ENCODE measurements at places on chromosomes 4 and X.

DNA sequence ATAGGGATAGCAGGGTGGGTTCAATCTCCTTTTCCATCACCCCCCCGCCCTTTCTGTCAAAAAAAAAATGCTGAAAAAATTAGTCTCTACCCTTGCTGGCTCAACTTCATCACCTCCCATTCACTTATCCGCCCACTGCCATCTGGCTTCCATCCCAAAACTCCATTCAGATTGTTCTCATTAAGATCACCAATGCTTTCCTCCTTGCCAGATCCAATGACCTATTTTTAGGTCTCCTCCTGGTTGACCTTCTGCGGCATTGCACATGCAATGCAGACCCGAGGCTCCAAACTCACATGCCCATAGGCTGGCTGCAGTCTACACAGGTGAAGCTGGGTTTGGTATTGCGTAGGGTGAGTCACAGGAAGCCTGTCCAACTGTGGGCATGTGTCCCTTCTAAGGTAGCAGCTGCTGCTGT is 21.1 kb upstream of the STIM2 start:
- no peak for DNase-seq

DNA sequence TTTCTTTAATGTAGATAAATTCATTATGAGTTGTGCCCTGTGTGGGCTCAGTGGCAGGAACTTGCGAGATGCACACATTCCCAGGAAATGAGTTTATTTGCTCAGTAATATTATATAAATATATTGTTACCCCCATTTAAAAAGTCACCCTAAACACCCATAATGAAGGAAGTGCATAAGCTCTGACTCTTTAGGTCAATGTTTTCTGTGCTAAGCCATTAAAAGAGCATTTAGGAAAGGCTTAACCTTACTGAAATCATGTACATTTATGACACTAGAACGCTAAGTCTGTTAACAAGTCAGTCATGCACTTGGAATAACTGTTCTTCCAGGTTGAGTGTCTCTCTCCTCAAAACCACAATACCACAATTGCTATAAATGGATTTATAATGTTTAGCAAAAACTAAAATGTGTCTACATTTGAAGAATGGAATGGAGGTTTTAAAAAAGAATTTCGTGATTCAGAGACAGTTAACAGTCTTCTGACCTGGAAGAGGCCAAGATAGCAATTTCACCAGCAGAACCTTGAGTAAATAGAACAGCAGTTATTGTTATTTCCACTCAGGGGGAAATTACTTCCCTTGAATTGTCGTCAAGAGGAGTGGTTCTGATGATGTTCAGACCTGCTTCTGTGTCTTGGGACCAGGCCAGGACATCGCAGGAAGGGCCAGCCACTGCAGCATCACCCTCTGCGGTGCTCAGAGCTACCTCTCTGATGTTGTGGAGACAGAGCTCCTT is 91.1 kb upstream of the VEGFC start:
- DNase-seq, result no peak

- DNase-seq, result no peak
Observed at GRCh38 chrX:22575161-22575845, 302.6 kb downstream of the CBLL2 start.

DNA sequence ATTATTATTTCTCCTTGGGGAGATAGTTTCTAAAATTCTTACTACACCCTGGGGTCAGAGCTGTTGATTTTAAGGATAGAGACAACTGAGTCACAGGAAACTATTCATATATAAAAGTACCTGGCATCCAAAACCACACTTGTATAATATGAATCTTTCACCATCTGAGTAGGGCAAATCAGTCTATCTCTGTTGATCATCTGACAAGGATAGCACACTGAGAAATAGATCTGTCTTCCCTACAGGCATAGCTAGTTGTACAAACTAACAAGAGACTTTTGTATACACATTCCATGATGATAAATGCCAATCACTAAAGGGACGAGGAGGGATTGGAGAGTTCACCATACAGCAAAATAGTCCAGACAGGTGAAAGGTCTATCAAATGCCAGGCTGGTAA is 30.0 kb downstream of the PKD2 start:
- no peak for DNase-seq

GRCh38 chr4:43103048-43103447 is 210.5 kb downstream of the GRXCR1 start:
- no peak for DNase-seq

DNA sequence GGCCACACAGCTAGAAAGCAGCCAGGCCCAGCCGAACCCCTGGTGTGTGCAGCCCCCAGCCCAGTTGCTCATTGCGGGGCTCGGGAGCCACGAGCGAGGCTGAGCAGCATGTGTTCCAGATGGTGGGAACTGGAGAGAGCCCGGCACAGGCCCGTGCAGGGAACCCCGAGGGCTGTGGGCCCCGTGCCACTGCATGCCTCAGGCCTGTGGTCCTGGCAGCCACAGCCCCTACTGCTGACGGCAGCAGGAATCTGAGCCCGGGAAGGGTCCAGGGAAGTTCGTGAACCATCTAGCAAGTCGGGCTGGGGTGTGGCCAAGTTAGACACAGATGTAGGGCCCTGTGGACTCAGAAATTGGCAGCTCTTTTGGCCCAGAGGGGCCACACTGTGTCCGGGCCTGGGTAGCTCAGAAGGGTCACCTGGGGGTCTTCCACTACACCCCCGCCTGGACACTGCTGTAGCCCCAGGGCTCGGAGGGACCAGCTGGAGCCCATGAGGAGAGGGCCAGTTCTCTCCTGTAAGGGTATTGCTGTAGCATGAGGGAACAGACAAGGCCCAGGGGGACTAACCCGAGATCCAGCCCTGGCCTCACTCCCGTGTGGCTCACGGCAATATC is 12.1 kb downstream of the HTRA3 start:
- DNase-seq, result no peak

DNA sequence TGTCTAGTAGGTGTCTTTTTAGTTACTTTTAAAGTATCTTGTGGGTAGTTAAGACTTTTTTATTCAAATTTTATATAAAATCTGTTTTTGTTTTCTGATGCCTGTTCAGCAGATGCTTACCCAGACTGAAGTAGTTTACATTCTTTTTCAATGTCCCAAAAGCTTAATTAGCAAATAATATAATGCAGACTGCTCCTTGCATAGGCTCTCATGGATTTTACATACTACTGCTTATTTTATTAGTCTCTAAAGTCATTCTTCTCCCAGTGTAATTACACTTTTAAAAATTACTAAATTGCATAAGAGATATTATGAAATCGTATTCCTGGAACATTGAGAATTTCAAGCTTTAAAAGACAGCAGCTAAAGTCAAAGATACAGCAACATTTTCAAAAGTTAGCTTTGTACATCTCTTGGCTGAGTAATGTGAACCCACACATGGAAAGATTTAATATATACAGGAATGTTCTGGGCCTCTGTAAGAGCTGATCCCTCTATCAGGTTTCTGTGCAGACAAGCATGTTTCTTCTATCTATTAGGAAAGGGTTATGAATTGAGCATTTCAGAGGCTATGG is 148.4 kb upstream of the SPRY1 start:
- DNase-seq, result no peak

GRCh38 chr4:54837576-54838140 is 179.9 kb downstream of the KIT start:
- DNase-seq, result no peak

DNA sequence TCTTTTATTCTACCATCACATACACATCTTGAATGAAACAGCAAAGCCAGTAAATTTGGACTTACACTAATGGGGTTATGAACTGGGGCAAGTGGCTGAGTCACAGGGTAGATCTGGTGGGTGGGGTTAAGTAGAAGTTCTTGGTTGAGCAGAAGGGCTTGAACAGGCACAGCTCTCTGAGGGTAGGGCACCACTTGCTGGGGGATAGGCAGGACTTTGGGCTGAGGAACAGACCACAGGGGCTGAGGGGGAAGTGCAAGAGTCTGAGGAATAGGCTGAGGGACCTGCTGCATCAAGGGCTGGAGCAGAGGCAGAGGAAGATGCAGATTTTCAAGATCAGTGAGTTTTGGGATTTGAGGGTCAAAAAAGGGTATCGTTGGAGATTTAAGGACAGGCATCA is 8.3 kb downstream of the CSN2 start:
- DNase-seq, result no peak

- no peak for DNase-seq
Observed at GRCh38 chr4:155543126-155543765, 123.4 kb upstream of the GUCY1A1 start.

- no peak for DNase-seq
Observed at GRCh38 chr4:61442936-61443335, 242.8 kb downstream of the ADGRL3 start.

DNA sequence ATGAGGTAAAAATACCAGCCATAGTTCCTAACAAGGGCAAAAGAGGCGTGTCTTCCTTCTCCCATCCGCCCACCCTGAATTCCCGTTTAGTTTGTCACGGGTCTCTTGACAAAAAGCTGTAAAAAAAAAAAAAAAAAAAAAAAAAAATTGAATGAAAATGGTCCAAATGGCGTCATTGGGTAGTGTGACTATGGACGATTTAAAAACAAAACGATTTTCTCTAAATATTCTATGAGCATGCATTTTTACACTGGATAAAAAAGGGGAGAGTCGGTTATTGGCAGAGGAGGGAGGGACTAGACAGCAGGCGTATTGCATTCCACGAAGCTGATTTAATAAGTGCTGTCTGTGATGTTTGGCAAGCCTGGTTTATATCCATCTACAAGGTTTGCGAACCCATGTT is at the start of gene FAM133A:
FAM133A (plus strand) TSS at position 338 of the 403 bp plus-strand sequence. CDS start 35,214 bp downstream, outside the sequence.
- no peak for DNase-seq

DNA sequence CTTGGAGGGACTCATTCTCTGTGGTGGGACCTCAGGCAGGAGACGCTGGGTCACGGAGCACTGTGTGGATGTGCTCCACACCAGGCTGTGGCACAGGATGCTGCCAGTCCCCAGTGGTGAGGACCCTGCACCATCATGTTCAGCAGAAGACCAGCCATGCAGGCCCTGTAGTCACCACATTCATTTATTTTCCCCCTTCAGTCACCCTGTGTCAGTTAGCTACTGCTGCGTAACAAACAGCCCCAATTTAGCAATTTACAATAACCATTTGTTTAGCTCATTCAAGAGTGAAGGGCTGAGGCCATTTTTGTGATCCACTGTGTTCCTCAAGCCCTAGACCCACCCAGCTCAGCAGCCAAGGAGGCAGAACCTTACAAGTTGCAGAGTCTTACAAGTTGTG is 23.6 kb upstream of the ADRA2C start:
- no peak for DNase-seq

DNA sequence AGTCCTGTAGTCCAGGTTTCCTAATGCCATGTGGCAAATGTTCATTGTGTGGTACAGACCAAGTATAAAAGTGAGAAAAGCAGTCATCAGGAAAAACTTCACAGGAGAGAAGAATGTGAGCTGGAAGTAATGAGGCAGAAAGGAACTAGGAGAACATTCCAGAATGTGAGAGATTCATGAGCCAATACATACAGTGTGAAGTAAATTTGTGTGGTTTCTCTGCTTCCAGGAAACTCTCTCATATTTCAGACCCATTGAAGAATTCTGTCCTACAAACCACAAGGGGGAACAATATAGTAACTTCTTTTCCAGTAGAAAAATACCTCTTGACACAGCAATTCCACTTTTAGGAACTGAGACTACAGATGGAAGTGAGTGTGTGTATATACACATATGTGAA is 136.5 kb downstream of the RNF150 start:
- DNase-seq, result no peak

DNA sequence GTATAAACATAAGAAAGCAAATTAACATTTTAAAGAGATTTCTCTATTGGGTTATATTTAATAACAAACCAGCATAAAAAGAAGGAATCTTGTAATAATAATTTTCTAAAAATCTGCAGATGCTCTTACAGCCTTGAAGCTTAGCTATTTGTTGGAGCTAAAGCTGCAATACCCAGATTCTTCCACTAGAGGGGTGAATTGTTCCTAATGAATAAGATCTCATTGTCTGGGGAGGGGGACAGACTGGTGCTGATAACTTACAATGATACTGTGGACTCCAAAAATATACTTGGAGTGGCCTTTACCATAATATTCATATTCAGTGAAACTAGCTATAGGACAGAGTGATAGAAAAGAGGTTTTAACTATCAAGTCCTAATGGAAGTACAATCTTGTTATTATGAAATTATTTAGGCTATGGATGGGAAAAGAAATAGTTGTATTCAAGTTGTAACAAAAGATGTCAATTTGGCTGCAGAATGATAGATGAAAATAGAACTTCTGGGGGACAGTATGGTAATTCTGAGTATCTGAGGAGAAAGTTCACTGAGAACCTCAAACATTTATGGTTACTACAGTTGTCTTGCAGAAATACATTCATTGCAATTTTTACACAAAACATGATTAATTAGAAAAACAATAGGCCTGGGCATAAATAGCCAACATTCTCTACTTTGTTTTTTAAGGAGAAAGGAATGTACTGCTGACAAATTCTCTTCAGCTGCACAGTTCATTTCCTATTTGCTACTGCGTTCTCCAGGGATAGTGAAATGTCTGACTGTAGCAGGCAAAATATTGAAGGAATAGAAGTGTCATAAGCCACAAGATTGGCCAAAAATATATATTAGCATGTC is 443.3 kb downstream of the GBA3 start:
- no peak for DNase-seq

GRCh38 chrX:312621-313331 is 5.8 kb downstream of the GTPBP6 start:
- DNase-seq, result no peak

DNA sequence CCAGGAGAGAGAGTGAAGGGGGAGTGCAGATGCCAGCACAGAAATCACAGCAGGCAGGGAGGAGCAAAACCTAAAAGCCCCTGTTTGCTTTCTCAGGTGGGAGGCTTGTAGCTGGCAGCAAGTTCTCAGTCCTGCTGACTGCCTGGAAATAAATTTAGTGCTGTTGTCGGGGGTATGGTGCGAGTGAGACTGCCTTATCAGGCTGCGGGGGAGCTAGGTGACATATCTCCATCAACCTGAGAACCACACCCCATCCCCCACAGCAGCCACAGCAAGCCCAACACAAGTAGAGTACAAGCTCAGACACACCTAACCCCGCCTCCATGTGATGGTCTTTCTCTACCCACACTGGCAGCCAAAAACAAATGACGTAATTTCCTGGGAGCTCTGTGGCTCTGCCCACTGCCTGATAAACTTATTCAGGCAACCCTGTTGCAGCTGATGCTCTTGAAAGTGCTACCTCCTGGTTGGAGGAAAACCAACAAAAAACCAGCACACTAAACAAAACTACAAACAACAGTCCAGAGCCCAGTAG is 953.4 kb upstream of the NDST4 start:
- DNase-seq, result no peak

DNA sequence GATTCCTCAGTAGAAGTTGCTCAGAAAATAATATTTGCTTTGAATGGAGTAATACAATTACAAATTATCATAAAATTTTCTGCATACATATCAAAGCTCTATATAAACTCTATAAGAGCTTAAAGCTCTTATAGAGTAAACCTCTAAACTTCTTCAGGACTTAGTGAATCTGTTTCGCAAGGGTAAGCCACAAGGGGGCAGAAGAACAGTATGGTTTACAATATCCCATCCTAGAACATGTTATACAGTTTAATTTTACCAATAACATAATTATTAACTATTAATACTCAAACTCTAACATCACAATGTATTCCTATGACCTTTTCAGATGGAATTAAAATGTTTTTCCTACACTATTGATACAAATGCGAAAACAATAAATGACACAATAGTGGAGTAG is 33.8 kb upstream of the SPANXN1 start:
- DNase-seq, result no peak

Data from stimulated activated CD8-positive, alpha-beta memory T cell treated with anti-CD3 and anti-CD28 coated beads, Interleukin-7, amount 100 ng/mL, for 4 hours (primary cell).